ENCODE measurements at places on chromosomes 2 and 18. TPM values are rescaled to one million over a fixed set of nuclear protein-coding genes. Genes with fewer than 3 reads are reported as not detected.

- no peak for ATAC-seq
Measured at GRCh38 chr2:168574856-168575630, 119.0 kb downstream of the CERS6 start.

- no peak for ATAC-seq
Measured at GRCh38 chr2:27572998-27573429, 9.8 kb upstream of the ZNF512 start.

The ABCG8 gene
- not detected for total RNA-seq

- ATAC-seq: no peak
Measured at GRCh38 chr2:141506135-141506534, 624.7 kb downstream of the LRP1B start.

The SPP2 gene
- total RNA-seq: not detected

The PPM1B gene
- total RNA-seq: 125 TPM

DNA sequence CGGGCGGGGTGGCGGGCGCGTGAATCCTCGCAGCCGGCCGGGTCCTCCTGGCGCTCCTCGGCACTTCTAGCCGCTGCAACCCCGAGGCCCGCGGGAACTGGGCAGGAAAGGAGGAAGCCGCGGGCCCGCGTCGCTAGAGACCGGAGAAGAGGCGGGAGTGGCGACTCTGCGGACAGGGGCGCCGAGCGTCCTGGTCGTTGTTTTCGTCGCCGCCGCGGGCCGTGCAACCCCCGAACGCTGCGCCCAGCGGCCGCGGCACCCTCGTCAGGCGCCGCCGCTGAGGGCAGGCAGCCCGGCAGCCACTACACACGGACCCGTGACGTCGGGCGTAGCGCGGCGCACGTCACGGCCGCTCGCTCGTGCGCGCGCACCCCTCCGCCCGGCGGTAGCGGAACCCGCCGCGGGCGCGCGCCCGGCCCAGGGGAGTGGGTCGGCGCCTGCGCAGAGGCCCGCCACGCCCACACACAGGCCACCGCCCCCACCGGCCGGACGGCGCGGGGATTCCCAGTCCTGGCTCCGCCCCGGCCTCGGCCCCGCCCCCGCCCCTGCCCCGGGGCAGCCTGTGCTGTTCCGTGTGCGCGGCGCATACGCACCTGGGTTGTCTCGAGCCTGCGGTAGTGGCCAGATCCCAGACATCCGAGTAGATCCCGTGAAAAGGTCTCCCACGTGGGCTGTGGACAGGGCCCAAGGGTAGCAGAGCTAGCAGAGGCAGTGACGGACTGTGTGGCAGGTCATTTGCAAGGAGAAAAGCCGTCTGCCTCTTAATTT, at the start of gene MAP3K2:
TSS of gene MAP3K2 (minus strand) at position 321 of the 768 bp plus-strand sequence. CDS start 44,846 bp downstream, outside the sequence.
- ATAC-seq: peak; percentile 93

The CAPN14 gene
- 1.7 TPM for total RNA-seq

- no peak for ATAC-seq
Measured at GRCh38 chr2:14936426-14936825, 303.9 kb downstream of the LRATD1 start.

- no peak for ATAC-seq
Measured at GRCh38 chr2:171822525-171823322, 71.3 kb downstream of the SLC25A12 start.

All from gastroesophageal sphincter (tissue), 4 donors.